ENCODE measurements at places on chromosomes 11 and 22.

DNA sequence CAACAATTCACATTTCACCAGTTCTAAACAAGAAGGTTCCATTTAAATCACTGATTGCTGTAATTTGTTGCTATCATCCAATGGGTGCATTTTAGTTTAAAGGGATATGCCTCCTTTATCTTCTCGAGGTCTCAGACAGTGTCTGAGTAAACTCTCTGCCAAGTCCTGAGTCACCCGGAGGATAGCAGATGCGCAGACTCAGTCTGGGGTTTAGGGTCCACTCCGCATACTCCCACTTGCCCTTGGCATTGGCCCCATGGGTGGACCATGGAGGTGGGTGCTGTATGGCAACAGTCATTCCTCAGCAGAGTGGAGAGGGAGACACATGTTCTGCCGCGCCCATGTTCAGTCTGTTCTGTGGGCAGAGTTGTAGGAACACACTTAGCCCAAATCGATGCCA is 65.4 kb upstream of the CRTAM start:
- DNase-seq: no peak

GRCh38 chr11:116542406-116542805 is 230.4 kb downstream of the BUD13 start:
- DNase-seq: no peak

DNA sequence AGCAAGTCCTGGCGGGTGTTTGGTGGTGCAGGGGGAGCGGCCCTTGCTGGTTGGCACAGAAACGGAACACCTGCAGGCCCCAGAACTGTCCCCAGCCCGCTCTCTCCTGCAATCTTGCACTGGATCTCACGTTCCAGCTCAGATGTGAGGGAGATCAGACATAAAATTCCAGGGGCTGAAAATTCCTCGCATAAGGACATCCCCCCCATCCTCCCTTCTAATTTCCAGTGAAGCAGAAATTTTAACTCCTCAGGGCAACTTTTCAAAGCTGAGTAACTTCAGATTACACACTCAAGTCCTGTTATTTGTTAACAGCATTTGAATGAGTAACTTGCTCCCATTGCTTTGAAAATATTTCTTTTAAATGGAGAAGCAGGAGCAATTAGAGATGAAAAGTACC is 40.3 kb upstream of the RASSF10 start:
- DNase-seq: no peak

DNA sequence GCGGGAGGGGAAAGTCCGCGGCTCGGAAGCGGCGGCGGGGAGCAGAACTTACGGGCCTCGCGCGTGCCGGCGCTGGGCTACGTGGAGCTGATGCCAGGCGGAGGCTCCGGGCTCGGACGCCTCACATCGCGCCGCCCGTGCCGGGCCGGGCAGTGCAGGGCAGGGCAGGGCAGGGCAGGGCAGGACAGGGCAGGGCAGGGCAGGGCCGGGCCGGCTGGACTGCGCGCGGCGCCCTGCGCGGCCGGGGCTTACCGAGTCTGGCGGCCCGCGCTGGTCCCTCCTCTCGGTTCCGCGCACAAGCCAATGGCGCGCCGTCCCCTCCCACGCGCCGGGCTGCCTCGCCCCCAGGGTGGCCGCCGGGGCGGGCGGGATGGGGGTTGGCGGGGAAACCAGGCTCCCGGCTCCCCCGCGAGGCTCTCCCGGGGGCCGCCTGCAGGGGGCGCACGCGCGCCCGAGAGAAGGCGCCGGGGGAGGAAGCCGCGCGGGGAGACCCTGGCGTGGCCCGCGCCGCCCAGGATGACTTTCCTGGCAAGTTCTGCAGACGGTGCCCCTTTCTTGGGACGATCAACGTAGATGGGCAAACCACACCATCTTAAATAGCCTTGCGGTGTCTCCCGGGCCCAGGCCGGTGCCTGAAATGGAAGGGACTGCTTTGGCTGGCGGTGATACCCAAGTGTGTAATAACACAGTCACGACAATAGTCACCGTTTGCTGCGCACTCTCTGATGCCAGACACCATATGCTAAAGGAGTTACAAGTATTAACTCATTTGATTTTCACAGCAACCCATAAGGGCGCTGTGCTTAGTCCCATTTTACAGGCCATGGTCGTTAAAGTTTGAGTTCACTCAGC is at the start of gene TP53I11:
TSS of gene TP53I11 (minus strand) at position 259 of the 852 bp plus-strand sequence. CDS start 12,548 bp downstream, outside the sequence.
- no peak for DNase-seq

- peak; percentile 4 for DNase-seq
Observed at GRCh38 chr11:56624661-56625110, 10.0 kb upstream of the OR5M1 start.

DNA sequence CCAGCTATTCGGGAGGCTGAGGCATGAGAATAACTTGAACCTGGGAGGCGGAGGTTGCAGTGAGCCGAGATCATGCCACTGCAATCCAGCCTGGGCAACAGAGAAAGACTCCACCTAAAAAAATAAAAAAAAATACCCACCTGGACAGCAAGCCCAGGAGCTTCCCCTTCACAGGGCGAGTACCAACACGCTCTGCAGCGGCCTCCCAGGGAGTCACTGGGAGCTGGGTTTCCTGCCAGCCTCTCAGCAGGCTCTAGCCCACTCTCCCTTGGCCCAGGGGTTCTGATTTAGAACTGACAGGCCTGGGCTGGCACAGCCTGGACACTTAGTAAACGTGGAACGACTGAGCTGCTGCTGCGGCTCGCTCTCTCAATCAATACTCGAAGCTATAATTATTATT is 2.0 kb upstream of the CABP7 start:
- no peak for DNase-seq

- DNase-seq: no peak
Observed at GRCh38 chr11:47961383-47961782, 19.0 kb upstream of the PTPRJ start.

DNA sequence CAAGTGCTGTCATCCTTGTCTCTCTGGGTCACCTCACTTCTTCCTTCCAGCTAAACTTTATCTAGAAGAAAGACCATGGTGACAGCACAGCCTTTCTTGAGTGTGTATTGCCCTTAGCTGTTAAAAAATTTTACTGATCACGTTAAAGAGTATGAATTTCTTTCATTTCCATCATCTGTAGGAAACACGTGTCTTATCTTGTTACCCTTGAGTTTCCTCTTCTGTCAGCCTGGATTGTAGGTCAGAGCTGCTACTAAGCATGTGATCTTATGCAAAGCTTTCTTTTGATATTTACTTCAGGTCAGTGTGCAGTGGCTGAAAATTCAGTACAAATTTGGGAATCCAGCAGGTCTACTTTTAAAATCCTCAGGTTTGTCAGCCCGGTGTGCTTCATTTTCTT is 512.2 kb upstream of the ARHGAP42 start:
- DNase-seq: no peak

GRCh38 chr11:114233755-114234154 is 62.4 kb upstream of the NNMT start:
- peak; percentile 18 for DNase-seq

DNA sequence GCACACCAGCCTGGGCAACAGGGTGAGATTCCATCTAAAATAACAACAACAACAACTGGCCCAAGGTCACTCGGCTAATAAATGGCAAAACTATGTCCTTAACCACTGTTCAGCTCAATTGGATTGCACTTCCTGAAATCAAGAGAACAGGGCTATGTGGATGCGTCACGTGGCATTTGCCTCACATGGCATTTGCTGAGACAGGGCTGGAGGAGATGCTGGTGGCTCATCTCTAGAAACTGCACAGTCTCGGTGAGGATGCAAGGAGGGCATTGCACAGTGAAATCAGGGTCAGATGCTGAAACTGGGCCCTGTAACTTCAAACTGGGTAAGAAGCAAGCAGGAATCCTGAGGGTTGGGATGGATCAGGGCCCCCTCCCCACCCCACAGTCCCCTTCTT is 171.9 kb downstream of the BUD13 start:
- DNase-seq: no peak

DNA sequence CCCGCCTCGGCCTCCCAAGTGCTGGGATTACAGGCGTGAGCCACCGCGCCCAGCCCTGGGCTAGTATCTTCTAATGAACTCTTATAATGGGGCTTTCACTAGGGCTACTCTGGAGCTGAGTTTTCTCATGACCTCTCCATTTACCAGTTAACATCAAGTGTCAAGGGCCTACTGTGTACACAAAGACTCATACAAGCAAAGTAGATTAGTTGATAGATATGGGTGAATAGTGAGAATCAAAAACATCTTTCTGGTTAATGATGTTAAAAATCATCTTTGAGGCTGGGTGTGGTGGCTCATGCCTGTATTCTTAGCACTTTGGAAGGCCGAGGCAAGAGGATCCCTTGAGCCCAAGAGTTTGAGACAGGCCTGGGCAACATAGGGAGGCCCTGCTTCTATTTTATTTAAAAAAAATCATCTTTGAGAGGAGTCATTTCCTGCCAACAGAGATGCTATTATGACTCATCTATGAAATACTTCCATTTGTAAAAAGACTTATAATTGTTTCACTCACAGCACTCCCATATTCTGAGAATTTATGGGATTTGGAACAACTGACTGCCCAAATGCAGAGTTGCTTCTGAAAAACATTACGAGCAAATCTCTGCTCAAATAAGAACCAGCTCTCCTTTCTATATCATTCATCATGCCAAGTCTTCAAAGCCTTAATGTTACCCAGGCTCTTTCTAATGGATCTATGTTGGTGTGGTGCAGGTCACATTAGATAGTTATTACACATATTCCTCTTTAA is 57.0 kb downstream of the GDPD4 start:
- DNase-seq: no peak

DNA sequence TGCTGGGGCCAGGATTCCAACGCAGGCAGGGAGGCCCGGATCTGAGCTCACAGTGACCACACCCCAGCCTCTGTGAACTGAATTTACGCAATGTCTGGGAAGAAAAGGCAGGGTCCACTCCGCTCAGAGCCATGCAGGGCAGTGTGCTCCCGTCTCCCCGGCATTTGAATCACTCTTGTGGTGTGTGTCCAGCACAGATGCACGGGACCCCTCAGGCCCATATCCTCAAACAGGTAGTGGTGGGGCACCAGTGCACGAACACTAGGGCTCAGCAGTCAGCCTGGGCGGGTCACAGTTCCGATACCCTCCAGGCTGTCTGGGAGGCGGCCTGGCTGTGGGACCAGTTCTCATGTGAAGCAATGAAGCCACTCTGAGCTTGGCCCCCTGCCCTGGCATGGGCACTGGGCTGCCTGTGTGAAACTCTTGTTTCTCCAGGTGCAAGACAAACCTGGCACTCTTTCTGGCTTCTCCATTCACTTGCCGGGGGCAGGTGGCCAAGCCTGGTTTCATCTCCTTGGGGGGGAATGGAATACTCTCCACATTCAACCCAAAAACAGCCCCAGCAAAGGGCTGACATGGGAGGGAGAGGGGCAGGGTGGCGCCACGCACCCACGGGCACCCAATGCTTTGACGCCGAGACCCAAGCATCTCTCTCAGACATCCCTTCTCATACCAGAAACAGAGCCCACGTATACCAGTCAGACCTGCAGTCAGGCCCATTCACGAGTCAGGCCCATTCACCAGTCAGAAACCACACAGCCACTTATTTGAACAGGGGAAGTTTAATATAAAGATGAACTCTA is 14.3 kb downstream of the DHCR7 start:
- DNase-seq: no peak

GRCh38 chr22:47918276-47918921 is 1155.9 kb downstream of the TBC1D22A start:
- no peak for DNase-seq

DNA sequence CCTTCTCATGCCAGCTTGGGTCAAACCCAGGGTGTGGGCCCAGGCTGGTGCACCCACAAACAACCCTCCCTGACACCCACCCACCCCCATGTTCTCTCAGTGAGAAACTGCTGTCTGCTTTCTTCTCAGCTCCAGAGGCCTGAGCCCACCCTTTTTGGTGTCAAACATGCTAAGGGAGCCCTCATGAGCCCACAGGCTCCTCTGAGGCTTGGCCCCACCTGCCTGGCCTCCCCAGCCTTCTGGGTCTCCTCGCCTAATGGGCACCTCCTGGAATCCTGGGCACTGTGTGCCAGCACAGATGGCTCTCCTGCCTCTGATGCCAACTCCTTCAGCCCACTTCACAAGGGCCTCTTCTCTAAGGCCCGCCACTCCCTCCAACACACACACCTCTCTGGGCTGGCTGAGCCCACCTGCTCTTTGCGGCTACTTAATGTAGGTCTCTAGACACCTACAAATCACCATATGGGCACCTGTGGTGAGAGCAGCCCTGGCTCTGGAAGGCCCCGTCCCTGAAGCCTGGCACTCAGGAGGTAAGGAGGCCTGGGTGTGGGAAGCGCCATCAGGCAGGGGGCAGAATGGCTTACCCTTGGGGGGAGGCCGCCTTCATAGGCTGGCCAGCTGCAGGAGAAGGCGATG is 4.4 kb downstream of the NAGA start:
- no peak for DNase-seq

Data from NCI-H1417 treated with DMSO at 0.1 percent for 48 hours (cell line).